ENCODE measurements at places on chromosomes 6 and 20.

DNA sequence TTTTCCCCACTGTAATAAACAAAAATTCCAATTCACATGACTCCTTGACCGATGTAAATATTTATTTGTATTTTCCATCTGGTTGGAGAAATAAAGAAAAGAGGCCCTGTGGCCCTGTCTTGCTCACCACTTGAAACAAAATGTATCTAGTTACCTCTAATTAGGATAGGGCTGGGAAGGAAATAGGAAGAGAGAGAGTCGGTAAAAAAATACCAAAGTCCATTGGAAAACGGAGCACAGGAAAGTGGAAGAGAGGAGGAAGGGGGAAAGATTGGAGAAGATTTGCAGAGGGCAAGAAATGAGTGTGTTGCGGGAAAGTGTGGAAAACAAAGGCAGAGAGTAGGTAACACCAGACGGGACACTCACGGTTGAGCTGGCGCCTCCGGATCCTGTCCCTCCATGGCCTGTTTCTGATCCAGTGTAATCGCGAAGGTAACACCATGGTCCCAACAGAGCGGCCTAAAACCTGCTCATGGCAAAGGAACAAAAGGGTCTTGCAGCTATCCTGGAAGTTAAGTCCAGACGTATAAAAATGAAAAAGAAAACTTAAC lies 105.8 kb upstream of the RIPOR2 start:
- no peak for DNase-seq

DNA sequence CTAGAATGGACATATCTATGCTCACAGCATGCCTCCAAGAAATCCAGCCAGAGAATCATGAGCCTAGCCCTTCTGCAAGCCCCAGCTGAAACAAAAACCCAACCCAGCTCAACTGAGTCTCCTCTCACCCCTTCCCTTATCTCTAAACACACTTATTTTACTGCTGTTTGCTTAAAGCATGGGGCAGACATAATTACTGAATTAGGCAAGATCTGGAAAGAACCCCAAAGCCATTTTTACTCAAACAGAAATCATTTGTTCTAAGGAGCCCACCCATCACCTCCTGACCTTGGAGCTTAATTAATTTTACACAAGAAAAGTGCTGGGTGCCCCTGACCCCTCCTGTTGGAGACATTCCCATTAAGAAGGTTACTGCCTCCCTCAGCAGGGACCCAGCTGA lies 291.6 kb downstream of the MAFB start:
- DNase-seq, result no peak

DNA sequence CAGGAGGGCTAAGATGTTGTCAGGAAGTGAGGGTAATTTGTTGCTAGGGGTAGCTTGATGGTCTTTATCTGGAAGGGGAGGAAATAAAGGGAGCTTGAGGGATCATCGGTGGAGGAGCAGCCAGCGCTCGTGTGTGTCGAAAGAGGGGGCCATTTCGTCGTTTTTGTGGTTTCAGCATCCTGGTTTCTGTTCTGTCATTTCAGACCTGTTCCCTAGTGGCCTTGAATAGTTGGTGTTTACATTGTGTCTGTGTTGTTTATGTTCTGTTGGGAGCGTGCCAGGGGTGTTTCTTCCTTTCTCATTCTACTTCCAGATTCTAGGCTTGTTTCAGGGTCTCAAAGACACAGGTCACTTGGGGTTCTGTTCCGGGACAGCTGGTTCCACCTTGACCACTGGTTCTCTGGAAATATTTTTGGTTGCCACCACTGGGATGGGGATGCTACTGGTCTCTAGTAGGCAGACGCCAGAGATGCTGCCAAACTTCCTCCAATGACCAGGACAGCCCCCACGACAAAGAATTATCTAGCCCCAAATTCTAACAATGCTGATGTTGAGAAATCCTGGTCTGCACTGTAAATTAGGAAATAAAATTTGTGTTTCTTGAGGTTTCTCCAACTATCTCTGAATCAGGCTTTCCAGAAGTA lies 113.9 kb upstream of the NAA20 start:
- DNase-seq, result no peak

GRCh38 chr6:42403421-42403820 lies 48.3 kb downstream of the TRERF1 start:
- DNase-seq, result no peak

- DNase-seq, result peak; percentile 69
Measured at GRCh38 chr20:40960521-40960956, 68.1 kb upstream of the TOP1 start.

DNA sequence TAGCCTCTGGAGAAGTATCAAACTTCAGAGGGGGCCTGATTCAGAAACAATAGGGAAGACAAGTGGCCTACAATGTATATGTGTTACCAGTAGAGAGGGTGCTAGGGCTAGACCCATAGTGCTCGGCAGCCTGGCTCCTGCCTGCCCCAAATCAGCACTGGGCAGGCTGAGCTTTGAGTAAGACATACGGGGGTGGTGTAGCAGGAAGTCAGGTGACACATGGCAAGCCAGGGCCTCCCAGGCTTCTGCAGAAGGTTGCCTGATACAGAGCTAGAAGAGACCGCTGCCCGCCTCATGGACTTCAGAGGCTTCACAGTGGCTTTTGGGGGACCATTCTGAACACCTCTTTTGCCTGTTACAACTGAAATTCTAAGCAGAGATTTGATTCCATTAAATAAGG lies 43.4 kb downstream of the RALY start:
- DNase-seq, result no peak

- no peak for DNase-seq
Measured at GRCh38 chr6:90278129-90278528, 18.5 kb downstream of the BACH2 start.

DNA sequence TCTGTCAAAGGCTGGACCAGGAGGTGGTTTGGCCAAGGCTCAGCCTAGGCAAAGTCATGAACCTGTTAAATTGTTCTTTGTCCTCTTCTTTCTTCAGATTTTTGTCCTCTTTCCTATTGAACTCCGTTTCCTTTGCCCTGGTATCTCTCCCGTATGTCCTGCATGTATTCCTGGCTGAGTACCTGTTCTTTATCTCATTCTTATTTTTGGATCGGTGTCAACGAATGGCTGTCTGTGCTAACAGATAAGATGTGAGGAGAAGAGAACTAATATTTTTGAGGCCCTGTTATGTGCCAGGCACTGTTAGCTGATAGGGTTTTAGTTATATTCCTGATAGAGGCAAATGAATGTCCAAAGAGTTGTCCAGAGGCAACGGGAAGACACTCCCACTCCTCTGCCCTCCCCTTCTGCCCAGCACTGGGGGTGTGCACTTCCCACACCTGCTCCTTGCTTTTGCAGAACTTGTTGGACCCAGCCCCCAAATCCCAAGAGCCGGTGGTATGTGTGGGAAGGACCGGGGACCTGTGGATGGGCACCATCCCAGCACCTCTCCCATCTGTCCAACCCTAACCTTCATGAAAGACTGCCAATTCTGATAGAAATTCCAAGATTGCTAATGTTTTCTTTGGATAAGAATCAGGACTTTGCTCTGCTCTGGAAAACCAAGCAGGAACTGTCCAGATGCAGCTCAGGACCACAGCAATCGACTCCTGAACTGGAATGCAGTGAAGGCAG lies 20.6 kb downstream of the MMP24OS start:
- DNase-seq, result no peak

Data from AG20443 (cell line).